ENCODE measurements at places on chromosomes 12 and 14. TPM values are rescaled to one million over a fixed set of nuclear protein-coding genes. Genes with fewer than 3 reads are reported as not detected.

KRT2 gene
- total RNA-seq: not detected

DNA sequence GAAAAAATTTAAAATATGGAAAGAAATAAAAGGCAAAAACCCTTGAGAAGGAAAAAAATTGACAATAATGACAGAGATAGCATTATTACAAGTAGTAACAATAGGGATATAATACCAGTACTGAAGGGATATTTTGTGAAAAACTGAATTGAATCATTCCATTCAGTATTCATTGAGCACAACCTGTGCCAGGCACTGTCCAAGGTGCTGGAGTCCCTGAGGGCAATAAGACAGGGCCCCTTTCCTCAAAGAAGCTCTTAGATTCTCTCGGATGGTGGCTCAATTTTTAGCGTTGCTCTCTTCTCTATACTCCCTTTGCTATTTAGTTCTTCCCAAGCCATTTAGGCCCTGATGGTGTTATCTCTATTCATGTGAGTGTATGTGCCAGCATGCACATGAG is 34.3 kb upstream of the GAS2L3 start:
- H3K4me3 ChIP-seq: no peak overlapping the region
- DNase-seq: peak; percentile 24
- no peaks in the 10 kb centered on the region for H3K27me3 ChIP-seq
- no peaks in the 10 kb centered on the region for H3K4me1 ChIP-seq
- no peak overlapping the region for H3K27ac ChIP-seq

- no peak overlapping the region for H3K4me3 ChIP-seq
- no peaks in the 10 kb centered on the region for H3K27me3 ChIP-seq
- peaks cover 10% of the 10 kb centered on the region for H3K4me1 ChIP-seq
- H3K36me3 ChIP-seq: no peaks in the 10 kb centered on the region
Measured at GRCh38 chr12:13436182-13436581, 239.7 kb downstream of the EMP1 start.

DNA sequence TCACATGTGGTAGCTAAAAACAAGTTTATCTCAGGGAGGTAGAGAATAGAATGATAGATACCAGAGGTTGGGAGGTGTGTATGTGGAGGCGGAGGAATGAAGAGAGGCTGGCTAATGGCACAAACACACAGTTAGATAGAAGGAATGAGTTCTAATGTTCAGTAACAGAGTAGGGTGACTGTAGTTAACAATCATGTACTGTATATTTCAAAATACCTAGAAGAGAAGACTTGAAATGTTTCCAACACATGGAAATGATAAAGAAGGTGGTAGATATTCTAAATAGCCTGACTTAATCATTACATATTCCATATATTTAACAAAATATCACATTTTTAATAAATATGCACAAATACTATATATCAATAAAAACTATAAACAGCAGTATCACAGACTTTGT is 8.9 kb upstream of the IFNG-AS1 start:
- DNase-seq: no peak
- H3K4me3 ChIP-seq: no peak overlapping the region
- H3K36me3 ChIP-seq: no peaks in the 10 kb centered on the region
- no peak overlapping the region for H3K27ac ChIP-seq

- peak; percentile 10 for DNase-seq
- H3K36me3 ChIP-seq: no peaks in the 10 kb centered on the region
- H3K4me3 ChIP-seq: no peak overlapping the region
- peaks cover 20% of the 10 kb centered on the region for H3K4me1 ChIP-seq
- H3K27me3 ChIP-seq: no peaks in the 10 kb centered on the region
- H3K27ac ChIP-seq: no peak overlapping the region
Measured at GRCh38 chr14:104293851-104294627, 155.7 kb downstream of the KIF26A start.
